ENCODE measurements at places on chromosomes 12 and 14. TPM values are rescaled to one million over a fixed set of nuclear protein-coding genes. Genes with fewer than 3 reads are reported as not detected.

DNA sequence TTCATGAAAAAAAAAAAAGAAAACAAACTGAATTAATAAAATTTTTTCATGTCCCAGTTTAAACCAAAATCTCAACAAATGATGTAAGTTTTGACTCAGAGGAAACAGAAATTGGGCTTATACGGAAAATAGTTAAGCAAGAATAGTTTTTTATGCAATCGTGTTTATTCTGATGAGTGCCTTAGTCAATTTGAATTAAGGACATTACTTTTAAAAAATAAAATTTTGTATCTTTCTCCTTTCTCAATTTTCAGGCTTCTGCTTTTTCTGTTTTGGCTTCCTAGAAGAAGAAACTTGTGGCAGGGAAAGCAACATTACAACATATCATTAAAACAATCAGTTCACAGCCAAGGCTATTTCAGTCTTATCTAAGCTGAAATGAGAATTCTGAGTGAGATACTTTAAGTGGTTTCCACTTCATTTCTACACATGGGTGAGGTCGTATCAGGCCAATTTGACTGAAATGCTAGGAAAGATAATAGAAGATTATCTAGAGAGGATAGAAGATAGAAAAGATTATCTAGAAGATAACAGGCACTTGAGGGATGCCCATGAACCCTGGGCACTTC, 52.4 kb downstream of the BCL2L14 start:
- peaks cover 6% of the 10 kb centered on the region for H3K4me1 ChIP-seq
- no peaks in the 10 kb centered on the region for H3K27me3 ChIP-seq
- H3K27ac ChIP-seq, result no peak overlapping the region
- no peak overlapping the region for H3K4me3 ChIP-seq
- no peaks in the 10 kb centered on the region for H3K36me3 ChIP-seq
- DNase-seq, result no peak

GRCh38 chr14:81485781-81486180, 47.9 kb downstream of the SEL1L start:
- no peak for DNase-seq
- peaks cover 2% of the 10 kb centered on the region for H3K36me3 ChIP-seq
- H3K4me3 ChIP-seq, result no peak overlapping the region
- no peaks in the 10 kb centered on the region for H3K27me3 ChIP-seq

The FAM181A gene
- total RNA-seq, result not detected

DNA sequence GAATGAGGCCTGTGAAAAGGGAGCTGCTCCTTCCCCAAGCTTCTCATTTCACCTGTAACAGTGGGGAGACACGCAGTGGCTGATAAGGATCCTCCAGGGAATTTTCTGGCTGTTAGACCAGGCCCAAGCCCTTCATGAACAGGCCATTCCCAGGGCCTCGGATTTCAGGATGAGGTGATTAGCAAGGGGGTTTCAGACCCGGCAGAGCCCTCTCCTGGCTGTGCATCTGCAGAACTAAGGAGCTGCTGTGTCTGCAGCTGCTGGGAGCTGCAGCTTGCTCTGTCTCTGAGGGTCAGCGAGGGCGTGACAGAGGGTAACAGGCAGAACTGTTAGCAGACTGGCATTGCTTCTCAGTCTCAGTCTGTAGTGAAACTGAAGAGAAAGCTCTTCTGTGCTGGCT, 110.4 kb downstream of the KCNA5 start:
- H3K27me3 ChIP-seq, result no peaks in the 10 kb centered on the region
- no peak overlapping the region for H3K4me3 ChIP-seq
- no peak for DNase-seq
- H3K36me3 ChIP-seq, result no peaks in the 10 kb centered on the region
- no peaks in the 10 kb centered on the region for H3K4me1 ChIP-seq

DNA sequence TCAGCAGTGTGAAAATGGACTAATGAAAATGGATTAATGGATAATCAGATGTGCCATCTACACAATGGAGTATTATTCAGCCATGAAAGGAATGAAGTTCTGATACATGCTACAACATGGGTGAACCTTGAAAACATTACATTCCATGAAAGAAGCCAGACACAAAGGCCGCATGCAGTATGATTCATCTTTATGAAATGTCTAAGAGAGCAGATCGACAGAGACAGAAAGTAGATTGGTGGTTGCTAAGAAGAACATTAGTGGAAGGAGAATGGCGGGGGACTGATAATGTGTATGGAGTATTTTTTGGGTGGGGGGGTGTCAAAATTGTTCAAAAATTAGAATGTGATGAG, 47.3 kb downstream of the PRKAB1 start:
- H3K27ac ChIP-seq, result no peak overlapping the region
- peaks cover 3% of the 10 kb centered on the region for H3K36me3 ChIP-seq
- no peak for DNase-seq
- no peaks in the 10 kb centered on the region for H3K27me3 ChIP-seq

DNA sequence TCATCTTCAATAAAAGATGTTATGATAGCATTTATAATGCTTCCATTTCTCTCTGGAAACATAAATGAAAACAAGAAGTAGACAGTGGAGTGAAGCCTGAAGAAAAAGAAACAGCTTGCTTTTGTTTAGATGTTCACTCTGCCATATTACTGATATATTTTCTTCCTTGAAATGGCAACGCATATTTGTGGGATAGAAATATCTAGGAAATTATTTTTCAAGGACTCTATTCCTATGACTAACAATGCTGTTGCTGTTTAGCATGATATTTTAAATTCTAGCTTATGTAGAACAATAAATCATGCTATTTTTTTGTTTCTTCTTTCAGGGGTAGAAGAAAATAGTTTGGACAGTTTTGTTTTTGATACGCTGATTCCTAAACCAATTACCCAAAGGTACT, 359.0 kb downstream of the NAV3 start:
- no peaks in the 10 kb centered on the region for H3K4me1 ChIP-seq
- no peak overlapping the region for H3K4me3 ChIP-seq
- no peak for DNase-seq
- no peak overlapping the region for H3K27ac ChIP-seq
- H3K36me3 ChIP-seq, result no peaks in the 10 kb centered on the region

GRCh38 chr14:87231336-87232026, 761.5 kb downstream of the GALC start:
- H3K4me1 ChIP-seq, result no peaks in the 10 kb centered on the region
- H3K4me3 ChIP-seq, result no peak overlapping the region
- DNase-seq, result no peak

The VRTN gene
- total RNA-seq, result 1.7 TPM

The PAX9 gene
- 7.2 TPM for total RNA-seq

DNA sequence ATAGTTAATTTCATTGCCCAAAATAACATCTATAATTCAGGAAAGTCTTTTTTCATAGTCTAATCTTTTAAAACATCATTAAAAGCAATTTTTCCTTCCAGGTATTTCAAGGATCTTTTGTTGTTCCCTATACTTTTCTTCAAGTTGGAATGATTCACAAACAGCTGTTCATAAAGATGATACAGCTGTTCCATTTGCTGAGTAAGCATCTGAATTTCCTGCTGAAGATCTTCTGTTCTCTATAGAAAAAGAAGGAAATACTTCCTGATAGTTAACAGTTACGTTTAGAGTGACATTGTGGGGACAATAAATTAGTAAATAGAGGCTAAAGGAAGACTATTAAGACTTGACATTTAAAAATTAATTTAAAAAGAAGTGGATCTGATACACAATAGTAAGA, 30.3 kb upstream of the ESR2 start:
- H3K4me1 ChIP-seq, result no peaks in the 10 kb centered on the region
- H3K36me3 ChIP-seq, result no peaks in the 10 kb centered on the region
- H3K27ac ChIP-seq, result no peak overlapping the region
- H3K4me3 ChIP-seq, result no peak overlapping the region
- no peaks in the 10 kb centered on the region for H3K27me3 ChIP-seq

The PROX2 gene
- not detected for total RNA-seq

The TESPA1 gene
- total RNA-seq, result not detected

DNA sequence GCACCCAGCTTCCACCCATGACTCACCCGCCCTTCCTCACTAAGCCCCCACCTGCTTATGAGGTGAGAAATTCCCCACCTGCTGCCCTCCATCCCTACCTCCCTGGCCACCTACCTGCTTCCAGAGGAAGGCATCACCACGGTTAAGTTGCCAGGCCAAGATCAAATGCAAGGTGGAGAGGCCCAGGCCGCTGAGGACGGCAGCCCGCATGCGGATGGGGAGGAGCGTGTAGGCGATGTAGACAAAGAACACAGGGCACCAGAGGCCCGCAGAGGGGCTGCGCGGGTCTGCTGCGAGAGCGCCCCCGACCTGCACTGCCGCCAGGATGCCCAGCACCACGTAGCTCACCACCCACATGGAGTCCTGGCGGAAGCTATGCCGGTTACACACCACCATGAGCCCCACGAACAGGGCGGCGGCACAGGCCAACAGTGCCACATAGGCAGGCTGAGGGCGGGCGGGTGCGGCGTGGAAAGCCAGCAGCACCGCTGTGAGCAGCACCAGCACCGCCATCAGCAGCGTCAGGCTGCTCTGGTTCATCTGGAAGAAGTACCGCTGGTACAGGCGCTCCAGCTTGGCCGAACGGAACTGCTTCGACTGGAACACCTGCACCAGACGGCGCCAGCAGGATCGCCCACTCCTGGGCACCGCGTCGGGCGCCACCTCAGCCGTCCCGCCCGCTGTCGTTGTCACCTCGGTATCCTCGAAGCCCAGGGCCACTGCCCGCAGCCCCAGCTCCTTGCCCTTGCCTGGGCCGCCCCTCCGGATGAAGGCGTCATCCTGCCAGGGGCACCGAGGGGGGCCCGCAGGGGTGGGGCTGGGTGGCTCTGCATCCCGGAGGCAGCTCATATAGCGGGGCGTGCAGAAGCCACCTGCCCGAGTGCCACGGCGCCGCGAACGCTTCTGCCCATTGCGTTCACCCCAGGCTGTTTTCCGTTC, 6.2 kb downstream of the ADCY6 start:
- no peak overlapping the region for H3K4me3 ChIP-seq
- peaks cover 17% of the 10 kb centered on the region for H3K4me1 ChIP-seq
- H3K27me3 ChIP-seq, result no peaks in the 10 kb centered on the region
- peaks cover 5% of the 10 kb centered on the region for H3K36me3 ChIP-seq

DNA sequence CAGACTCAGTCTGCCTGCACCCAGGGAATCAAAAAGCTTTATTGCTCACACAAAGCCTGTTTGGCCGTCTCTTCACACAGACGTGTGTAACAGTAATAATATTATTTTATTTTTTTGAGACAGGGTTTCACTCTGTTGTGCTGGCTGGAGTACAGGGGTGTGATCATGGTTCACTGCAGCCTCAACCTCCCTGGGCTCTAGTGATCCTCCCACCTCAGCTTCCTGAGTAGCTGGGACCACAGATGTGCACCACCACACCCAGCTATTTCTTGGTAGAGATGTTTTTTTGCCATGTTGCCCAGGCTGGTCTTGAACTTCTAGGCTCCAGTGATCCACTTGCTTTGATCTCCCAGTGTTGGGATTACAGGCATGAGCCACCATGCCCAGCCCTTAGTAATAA, 88.4 kb upstream of the DCD start:
- H3K27ac ChIP-seq, result no peak overlapping the region
- H3K27me3 ChIP-seq, result no peaks in the 10 kb centered on the region
- no peaks in the 10 kb centered on the region for H3K36me3 ChIP-seq
- H3K4me3 ChIP-seq, result no peak overlapping the region
- H3K4me1 ChIP-seq, result no peaks in the 10 kb centered on the region

The AHNAK2 gene
- total RNA-seq, result 0.77 TPM

- DNase-seq, result peak; percentile 71
- H3K27me3 ChIP-seq, result no peaks in the 10 kb centered on the region
- peak within 1 kb of the TSS; percentile 49 for H3K4me3 ChIP-seq
- no peaks in the 10 kb centered on the region for H3K36me3 ChIP-seq
- H3K4me1 ChIP-seq, result peaks cover 7% of the 10 kb centered on the region
Observed at GRCh38 chr14:91947475-91948184, at the start of gene FBLN5. TSS of gene FBLN5 (minus strand) at chr14:91947694. CDS start at chr14:91947229, 465 bp downstream.

- H3K4me1 ChIP-seq, result no peaks in the 10 kb centered on the region
- H3K27me3 ChIP-seq, result no peaks in the 10 kb centered on the region
- H3K36me3 ChIP-seq, result no peaks in the 10 kb centered on the region
- no peak overlapping the region for H3K27ac ChIP-seq
- no peak for DNase-seq
- H3K4me3 ChIP-seq, result no peak overlapping the region
Observed at GRCh38 chr12:34219046-34219770, 196.9 kb downstream of the ALG10 start.

DNA sequence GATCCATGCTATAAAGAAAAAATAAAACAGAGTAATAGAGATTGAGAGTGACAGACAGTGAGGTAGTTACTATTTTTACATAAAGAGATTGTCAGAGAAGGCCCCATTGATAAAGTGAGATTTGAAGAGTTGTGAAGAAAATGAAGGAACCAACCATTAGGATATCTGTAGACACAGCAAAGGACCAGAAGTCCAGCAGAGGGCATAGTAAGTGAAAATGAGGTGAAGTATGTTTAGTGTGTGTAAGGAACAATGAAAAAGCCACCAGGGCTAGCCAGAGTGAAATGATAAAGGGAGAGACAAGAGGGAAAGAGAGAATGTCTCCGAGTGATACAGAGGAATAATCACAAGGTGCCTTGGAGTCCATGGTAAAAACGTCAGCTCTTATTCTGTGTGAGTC, 411.0 kb downstream of the NELL2 start:
- H3K4me3 ChIP-seq, result no peak overlapping the region
- no peaks in the 10 kb centered on the region for H3K36me3 ChIP-seq
- no peak for DNase-seq
- no peaks in the 10 kb centered on the region for H3K4me1 ChIP-seq
- H3K27me3 ChIP-seq, result no peaks in the 10 kb centered on the region
- H3K27ac ChIP-seq, result no peak overlapping the region

DNA sequence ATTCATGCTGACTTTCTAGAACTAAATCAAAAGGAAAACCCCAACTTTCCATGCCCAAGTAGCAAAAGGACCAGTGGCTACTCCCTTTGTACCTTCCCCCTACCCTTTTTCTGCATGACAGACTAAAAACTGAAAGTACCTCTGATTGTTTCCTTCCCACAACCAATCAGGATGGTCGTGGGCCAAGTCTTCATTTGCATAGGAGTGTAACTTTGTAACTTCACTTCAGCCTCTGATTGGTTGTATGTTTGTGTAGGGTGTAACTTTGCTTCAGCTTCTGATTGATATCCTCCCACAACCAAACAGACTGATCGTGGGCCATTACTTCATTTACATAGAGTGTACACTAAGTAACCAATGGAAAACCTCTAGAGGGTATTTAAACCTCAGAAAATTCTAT, 96.5 kb downstream of the DENND5B start:
- no peak overlapping the region for H3K4me3 ChIP-seq
- no peaks in the 10 kb centered on the region for H3K27me3 ChIP-seq
- no peak overlapping the region for H3K27ac ChIP-seq
- peaks cover 18% of the 10 kb centered on the region for H3K4me1 ChIP-seq

The NR1H4 gene
- total RNA-seq, result not detected
